ENCODE measurements at places on chromosomes 7 and 10. TPM values are rescaled to one million over a fixed set of nuclear protein-coding genes. Genes with fewer than 3 reads are reported as not detected.

The AUTS2 gene
- total RNA-seq: 300 TPM

The CLCN1 gene
- 0.56 TPM for total RNA-seq

The VGF gene
- total RNA-seq: 8.4 TPM

- no peak for DNase-seq
- no peaks in the 10 kb centered on the region for H3K36me3 ChIP-seq
- H3K4me1 ChIP-seq: peaks cover 11% of the 10 kb centered on the region
- H3K27me3 ChIP-seq: no peaks in the 10 kb centered on the region
- no peak overlapping the region for H3K27ac ChIP-seq
Observed at GRCh38 chr10:59668096-59668495, 41.6 kb downstream of the SLC16A9 start.

GRCh38 chr10:124497196-124497881 lies 35.7 kb downstream of the LHPP start:
- peaks cover 6% of the 10 kb centered on the region for H3K27me3 ChIP-seq
- H3K4me1 ChIP-seq: peaks cover 25% of the 10 kb centered on the region
- peaks cover 8% of the 10 kb centered on the region for H3K36me3 ChIP-seq
- H3K4me3 ChIP-seq: no peak overlapping the region

- H3K4me3 ChIP-seq: no peak overlapping the region
- H3K36me3 ChIP-seq: no peaks in the 10 kb centered on the region
- peaks cover 4% of the 10 kb centered on the region for H3K27me3 ChIP-seq
- H3K27ac ChIP-seq: no peak overlapping the region
Observed at GRCh38 chr7:33726582-33726981, 178.8 kb upstream of the BMPER start.

DNA sequence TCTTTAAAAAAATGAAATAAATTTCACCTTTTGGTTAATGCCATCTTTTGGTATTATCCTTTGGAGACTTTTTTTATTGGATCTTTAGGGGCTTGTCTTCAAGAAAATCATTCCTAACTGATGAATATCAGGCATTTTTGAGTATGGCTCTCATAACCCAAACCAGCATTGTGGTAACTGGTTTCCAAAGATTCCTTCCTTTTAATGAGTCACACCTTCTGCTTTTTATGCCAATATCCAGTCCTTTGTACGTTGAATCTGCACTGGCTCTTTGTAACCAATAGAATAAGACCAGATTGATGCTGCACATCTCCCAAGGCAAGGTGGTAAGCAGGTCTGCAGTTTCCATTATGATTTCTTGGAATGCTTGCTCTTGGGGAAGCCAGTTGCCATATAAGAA lies 89.1 kb downstream of the GPR158 start:
- no peak overlapping the region for H3K4me3 ChIP-seq
- H3K27me3 ChIP-seq: no peaks in the 10 kb centered on the region
- DNase-seq: no peak
- H3K36me3 ChIP-seq: no peaks in the 10 kb centered on the region
- no peaks in the 10 kb centered on the region for H3K4me1 ChIP-seq

DNA sequence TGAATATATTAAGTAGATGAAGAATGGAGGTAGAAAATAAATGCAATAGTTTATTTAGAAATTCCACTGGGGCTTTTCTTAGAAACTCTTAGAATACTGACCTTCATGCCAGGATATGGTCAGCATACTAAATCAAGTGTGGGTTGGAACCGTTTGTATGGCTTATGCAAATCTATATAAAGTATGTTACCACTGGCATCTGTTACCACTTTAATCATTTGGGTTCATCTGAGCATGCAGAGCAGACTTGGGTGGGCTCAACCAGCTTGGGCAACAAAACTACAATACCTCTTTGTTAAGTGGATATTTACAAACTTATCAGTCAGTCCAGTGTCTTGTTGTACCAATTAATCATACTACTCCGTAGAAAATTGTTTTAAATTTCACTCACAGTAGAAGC lies 125.8 kb downstream of the CRPPA start:
- H3K27me3 ChIP-seq: no peaks in the 10 kb centered on the region
- no peaks in the 10 kb centered on the region for H3K4me1 ChIP-seq
- no peak overlapping the region for H3K4me3 ChIP-seq

GRCh38 chr7:73738220-73738611 lies 386 bp downstream of the ABHD11 start:
- H3K36me3 ChIP-seq: no peaks in the 10 kb centered on the region
- no peak overlapping the region for H3K27ac ChIP-seq
- peaks cover 5% of the 10 kb centered on the region for H3K4me1 ChIP-seq
- peak overlapping the region; percentile 90 for H3K4me3 ChIP-seq
- DNase-seq: peak; percentile 53
- peaks cover 7% of the 10 kb centered on the region for H3K27me3 ChIP-seq

DNA sequence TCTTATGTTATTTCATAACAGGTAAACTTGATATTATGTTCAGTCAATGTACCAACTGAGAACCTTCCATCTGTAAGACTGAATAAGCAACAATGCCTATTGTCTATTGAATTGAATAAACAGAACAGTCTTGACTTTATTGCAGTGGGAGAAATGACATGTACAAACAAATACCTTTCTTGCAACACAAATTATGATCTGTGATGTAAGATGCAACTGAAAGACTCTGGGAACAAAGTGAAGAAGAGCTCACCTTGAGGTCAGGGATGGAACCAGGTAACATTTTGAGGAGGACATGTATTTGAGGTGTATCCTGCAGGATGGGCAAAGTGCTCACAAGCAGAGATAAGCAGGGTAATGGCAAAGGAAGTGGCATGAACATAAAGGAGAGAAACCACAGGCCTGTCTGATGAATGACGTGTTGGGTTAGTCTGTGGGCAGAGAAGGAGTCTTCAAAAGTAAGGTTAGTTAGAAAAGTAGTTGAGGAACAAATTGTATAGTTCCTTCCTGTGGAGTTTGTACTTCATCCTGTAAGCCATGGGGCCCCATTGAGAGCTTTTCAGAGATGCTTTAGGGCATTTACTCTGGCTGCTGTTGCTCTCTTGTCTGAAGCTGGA lies 9.5 kb downstream of the PNLIPRP3 start:
- H3K4me3 ChIP-seq: no peak overlapping the region
- H3K27ac ChIP-seq: no peak overlapping the region
- DNase-seq: no peak
- no peaks in the 10 kb centered on the region for H3K36me3 ChIP-seq
- H3K4me1 ChIP-seq: no peaks in the 10 kb centered on the region

DNA sequence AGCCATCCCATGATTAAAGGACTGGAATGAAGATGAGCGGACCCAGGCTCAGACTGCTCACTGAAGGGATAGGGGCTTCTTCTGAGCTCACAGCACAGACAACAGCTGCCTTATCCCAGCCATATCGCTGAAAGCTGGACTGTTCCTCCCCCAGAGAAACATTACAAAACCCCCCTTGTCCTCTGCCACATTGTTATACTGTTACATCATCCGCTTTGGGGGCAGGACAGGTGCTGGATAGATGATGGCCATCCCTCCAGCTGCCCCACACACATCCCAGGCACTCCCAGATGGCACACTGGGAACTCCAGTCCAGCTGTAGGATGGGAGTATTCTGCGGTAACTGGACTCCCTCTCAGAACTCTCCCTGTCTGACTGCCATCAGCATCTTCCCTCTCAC lies 58.7 kb upstream of the BTRC start:
- no peak overlapping the region for H3K4me3 ChIP-seq
- no peaks in the 10 kb centered on the region for H3K36me3 ChIP-seq
- H3K27me3 ChIP-seq: peaks cover 13% of the 10 kb centered on the region
- DNase-seq: no peak

GRCh38 chr10:93077860-93078337 lies 4.2 kb downstream of the CYP26A1 start:
- peaks cover 19% of the 10 kb centered on the region for H3K27me3 ChIP-seq
- no peak for DNase-seq
- no peak overlapping the region for H3K27ac ChIP-seq

DNA sequence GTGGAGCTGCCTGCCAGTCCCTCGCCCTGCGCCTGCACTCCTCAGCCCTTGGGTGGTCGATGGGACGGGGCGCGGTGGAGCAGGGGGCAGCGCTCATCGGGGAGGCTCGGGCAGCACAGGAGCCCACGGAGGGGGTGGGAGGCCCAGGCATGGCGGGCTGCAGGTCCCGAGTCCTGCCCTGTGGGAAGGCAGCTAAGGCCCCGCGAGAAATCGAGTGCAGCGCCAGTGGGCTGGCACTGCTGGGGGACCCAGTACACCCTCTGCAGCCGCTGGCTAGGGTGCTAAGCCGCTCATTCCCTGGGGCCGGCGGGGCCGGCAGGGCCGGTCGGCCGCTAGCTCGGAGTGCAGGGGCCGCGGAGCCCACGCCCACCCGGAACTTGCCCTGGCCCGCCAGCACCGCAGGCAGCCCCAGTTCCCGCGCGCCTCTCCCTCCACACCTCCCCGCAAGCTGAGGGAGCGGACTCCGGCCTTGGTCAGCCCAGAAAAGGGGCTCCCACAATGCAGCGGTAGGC lies 565.9 kb upstream of the NRG3 start:
- H3K4me1 ChIP-seq: no peaks in the 10 kb centered on the region
- H3K27me3 ChIP-seq: no peaks in the 10 kb centered on the region

- H3K27me3 ChIP-seq: no peaks in the 10 kb centered on the region
- no peak overlapping the region for H3K4me3 ChIP-seq
- H3K27ac ChIP-seq: no peak overlapping the region
- no peak for DNase-seq
- H3K4me1 ChIP-seq: peaks cover 7% of the 10 kb centered on the region
Observed at GRCh38 chr10:82149674-82150073, 274.7 kb downstream of the NRG3 start.

DNA sequence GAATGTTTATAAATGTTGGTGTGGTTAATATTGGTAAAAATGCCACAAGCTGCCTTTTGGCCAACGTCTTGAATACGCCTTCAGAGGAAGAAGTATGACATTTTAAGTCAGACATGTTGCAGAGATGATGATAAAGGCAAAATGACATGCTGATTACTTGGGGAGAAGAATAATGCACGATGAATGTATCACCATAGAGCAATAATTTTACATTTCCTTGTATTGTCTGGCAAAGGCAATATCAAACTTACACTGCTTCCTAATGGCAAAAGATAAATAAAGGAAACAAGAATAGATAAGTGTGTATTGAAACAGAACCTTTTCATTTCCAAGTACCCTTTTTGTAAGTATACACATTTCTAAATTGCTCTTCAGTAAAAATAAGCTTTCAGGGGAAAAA lies 8.6 kb downstream of the MRC1 start:
- H3K4me3 ChIP-seq: no peak overlapping the region
- H3K36me3 ChIP-seq: no peaks in the 10 kb centered on the region
- DNase-seq: no peak

DNA sequence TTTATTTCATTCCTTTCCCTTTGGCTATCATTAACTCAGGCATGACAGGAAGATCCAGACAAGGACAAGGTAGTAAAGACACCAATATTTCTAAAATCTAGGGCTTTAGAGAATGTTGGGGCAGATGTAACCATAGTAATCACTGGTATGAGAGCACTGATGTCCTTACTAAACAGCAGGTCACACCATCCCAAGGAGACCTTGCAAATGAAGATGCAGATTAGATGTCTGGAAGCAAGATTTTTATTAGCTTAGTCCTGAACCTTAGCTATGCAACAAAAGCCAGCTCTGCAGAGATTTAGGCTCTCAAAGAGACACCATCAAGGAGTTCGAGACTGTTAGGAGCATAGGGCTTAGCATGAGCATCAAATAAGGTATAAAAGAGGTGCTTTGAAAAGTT lies 23.6 kb upstream of the FRA10AC1 start:
- no peaks in the 10 kb centered on the region for H3K27me3 ChIP-seq
- no peak overlapping the region for H3K4me3 ChIP-seq
- no peak for DNase-seq
- no peak overlapping the region for H3K27ac ChIP-seq
- no peaks in the 10 kb centered on the region for H3K36me3 ChIP-seq

DNA sequence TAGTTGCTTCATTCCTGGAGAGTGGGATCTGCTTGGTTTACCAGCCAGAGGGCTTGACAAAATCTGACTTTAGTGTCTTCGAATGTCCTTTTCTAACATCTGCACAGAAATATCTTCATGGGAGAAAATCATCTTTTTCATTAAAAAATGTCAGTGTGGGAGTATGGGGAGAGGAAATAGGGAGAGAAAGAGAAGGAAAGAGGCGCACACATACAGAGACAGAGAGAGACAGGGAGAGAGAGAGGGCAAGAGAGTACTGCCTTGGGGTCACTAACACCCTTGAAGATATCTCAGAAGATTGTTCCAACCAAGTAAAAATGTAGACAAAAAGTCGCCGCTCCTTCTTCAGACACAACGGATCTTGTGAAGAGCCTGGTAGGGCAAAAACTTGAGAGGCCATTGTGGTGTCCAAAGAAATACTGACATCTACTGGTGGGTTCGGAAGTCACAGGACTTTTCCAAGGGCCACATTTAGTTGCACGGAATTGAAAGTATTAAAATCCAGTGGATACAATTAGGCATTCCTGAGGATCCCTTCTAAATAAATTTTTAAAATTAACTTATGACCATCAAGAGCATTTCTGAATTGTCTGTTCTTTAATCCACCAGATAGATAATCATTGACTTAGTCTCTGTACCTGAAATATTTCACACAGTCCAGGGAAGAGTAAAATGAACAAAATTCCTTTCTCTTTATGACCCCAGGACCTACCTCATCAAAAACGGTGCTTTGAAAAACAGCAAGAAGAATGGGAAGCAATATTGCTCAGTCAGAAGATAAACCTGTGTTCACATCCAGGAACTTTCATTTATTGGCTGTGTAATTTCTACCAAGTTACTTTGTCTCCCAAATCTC lies 29.7 kb downstream of the VIM start:
- peak; percentile 31 for DNase-seq
- no peak overlapping the region for H3K4me3 ChIP-seq
- H3K4me1 ChIP-seq: no peaks in the 10 kb centered on the region
- H3K27me3 ChIP-seq: no peaks in the 10 kb centered on the region

DNA sequence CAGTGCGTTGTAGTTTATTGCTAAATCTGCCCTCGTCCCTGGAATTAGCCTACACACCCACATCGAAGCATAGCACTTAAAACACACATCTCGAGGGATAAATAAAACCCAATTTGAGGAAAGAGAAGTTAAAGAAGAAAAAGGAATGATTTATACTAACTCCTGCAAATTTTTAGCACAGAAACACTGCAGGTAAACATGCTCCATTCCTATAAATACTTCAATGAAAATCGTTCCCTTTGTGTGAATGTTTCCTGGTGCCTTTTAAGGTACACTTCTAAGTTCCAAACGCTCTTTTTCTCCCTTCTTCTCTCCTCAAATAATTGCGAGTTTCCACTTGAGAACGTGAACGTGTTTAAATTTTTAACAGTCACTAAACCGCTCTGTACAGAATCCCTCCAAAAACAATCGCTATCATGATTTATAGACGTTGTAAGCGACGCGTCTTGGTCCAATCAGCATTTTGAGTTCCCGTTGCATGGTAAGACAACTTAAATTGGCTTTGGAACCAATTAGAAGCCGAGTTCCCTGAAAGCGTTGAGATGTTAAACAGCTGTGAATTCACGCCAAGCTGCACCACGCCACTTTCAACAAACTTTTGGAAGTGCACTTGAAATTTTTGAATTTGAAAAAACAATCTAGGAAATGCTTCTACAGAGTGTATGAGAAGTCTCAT lies 12.5 kb upstream of the EBLN1 start:
- peak overlapping the region; percentile 96 for H3K27ac ChIP-seq
- peaks cover 7% of the 10 kb centered on the region for H3K27me3 ChIP-seq
- H3K4me3 ChIP-seq: peak overlapping the region; percentile 91
- no peaks in the 10 kb centered on the region for H3K4me1 ChIP-seq

GRCh38 chr7:82273886-82274285 lies 169.7 kb downstream of the CACNA2D1 start:
- H3K36me3 ChIP-seq: no peaks in the 10 kb centered on the region
- peak; percentile 21 for DNase-seq
- H3K4me3 ChIP-seq: peak overlapping the region; percentile 7
- H3K27me3 ChIP-seq: peaks cover 7% of the 10 kb centered on the region
- peak overlapping the region; percentile 73 for H3K27ac ChIP-seq
- peaks cover 26% of the 10 kb centered on the region for H3K4me1 ChIP-seq

All from glutamatergic neuron (in vitro differentiated cells).